ENCODE measurements at places on chromosomes 6 and 20.
A peak's percentile ranks its signal among the peaks of the same experiment; 100 is the strongest.

DNA sequence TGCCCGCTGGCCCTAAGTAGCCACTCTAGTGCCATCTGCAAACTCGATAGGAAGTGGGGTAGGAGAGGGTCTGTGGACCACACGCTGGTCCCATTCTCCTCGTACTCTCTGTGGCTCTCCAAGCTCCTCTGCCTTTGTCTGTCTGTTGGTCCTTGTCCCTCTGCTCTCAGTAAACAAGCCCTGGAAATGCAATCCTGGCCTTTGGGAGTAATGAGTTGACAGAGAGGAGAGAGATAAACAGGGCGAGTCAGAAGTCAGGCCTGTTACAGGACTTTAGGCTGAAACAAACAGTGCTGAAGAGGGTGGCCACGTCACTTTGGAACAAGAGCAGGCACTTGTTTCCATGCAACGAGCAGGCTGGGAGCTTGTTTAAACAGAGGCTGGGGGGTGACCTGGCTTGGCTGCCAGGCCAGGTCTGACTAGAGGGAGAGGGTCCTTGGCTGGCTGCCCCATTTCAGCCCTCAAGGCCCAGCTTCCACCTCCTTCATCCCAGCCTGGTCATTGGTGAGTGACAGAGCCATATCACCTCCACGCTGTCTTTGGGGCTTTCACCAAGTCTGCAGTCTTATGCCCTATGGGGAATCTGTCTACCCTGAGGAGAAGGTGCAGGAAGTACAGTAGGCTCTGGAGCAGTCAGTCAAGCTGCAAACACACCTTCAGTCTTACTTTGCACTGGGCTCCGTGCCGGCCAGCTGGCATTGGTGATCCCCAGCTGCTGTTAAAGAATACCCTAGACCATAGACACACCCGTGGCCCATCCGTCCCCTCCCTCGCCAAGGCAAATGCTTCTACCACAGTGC lies 22.6 kb downstream of the FOXP4 start:
- DNase-seq: no peak

GRCh38 chr6:101728956-101729355 lies 335.4 kb downstream of the GRIK2 start:
- DNase-seq: no peak

DNA sequence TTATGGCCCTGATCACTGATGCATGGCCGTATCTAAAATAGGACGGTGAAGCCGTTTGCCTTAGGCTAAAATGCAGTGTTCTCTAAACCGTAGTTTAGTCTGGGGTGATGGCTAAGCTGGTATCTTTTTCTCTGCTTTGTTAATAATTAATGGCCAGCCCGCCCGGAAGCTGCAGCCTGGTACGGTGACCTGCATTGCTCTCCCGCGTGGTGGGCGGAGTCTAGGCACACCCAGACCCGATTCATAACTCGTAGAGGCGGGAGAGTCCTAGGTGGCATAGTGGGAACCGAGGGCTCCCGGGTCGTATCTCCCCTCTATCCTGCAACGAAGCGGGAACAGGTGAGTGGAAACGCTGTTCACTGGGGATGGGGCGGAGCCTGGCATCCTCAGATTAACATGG lies 5.5 kb downstream of the CDH4 start:
- DNase-seq: no peak

GRCh38 chr20:33191484-33191883 lies 23.5 kb downstream of the BPIFA2 start:
- no peak for DNase-seq

DNA sequence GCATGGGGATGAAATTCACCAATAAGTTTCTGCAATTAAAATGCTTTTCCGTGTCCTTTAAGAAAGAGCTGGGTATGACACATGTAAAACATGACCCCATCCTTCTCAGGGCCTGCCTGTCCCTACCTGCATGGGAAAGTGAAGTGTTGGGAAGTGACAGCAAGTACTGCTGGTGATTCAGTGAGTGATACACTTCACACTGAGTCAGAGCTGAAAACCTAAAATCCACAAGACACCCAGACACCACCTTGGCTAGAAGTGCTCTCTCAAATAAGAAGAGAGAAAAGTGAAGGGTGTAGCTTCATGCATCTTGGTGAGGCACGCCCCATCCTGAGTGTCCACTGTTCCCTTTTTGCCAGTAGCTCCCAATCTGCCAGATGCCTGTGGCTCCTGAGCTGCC lies 3.3 kb downstream of the RAB22A start:
- no peak for DNase-seq

GRCh38 chr6:45036103-45036502 lies 292.0 kb upstream of the RUNX2 start:
- DNase-seq: no peak

GRCh38 chr20:47800623-47801022 lies 15.3 kb upstream of the SULF2 start:
- no peak for DNase-seq

DNA sequence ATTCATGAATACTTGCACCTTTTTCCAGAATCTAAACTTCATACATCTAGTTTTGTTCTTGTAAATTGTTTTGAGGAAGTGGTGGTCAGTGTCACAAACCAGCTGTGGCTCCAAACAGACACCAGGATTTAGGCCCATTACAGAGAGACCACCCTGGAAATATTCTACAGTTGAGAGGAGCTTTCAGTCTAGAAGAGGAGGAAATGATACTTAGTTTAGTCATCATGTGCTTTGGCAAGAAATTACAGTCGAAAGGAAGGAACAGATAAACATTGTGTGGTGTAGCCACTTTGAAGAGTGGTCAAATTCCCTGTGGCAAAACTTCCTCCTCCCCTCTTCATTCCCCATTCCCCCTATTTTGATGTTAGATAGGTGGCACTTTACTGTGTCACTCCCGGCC lies 15.7 kb downstream of the DCBLD1 start:
- DNase-seq: no peak

GRCh38 chr6:35804996-35805736 lies at the start of gene LHFPL5:
Gene LHFPL5 (plus strand): TSS chr6:35805352. CDS start chr6:35805671, 319 bp downstream.
- DNase-seq: peak; percentile 69
